ENCODE measurements at places on chromosomes 5 and 9.

- no peak for DNase-seq
Observed at GRCh38 chr5:118392491-118392890, 595.9 kb downstream of the DTWD2 start.

DNA sequence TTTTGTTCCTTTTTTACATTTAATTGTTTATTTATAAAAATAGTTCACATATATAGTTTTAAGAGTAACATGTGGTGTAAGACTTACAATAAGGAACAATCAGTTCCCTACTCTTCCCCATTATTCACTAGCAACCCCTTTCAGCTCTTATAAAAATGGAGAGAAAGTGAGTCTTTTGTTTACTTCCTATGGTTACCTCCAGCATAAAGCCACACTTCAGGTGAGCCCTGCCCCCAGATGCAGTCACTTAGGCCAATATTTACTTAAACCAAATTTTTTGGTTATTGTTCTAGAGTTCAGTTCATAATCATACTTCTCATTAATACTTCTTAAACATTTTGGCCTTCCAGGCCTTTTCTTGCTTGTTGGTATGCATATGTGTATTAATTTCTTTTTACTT lies 33.7 kb downstream of the UBE2R2 start:
- no peak for DNase-seq

DNA sequence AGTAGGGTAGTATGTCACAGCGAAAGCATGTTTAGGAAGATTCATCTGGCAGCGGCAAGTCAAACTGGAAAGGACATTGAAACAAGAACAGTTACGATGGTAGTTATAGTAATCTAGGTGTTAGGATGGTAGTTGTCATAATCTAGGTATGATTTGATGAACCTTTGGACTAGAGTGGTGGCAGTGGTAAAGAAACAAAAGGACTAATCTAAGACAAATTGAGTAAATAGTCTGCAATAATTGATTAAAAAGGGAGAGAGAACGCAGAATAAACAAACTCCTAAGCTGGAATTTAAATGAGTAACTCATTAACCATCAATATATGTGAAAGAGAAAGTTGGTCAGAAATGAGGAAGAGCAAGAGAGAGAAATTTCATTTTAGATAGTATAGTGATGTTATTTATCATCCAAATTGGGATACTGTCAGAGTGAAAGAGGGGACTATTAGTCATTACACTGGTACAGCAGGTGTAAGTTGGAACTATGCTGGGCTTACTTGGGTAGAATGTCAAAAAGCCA lies 56.8 kb downstream of the MTREX start:
- DNase-seq, result no peak

- DNase-seq, result no peak
Observed at GRCh38 chr5:145859897-145860296, 12.9 kb downstream of the GRXCR2 start.

DNA sequence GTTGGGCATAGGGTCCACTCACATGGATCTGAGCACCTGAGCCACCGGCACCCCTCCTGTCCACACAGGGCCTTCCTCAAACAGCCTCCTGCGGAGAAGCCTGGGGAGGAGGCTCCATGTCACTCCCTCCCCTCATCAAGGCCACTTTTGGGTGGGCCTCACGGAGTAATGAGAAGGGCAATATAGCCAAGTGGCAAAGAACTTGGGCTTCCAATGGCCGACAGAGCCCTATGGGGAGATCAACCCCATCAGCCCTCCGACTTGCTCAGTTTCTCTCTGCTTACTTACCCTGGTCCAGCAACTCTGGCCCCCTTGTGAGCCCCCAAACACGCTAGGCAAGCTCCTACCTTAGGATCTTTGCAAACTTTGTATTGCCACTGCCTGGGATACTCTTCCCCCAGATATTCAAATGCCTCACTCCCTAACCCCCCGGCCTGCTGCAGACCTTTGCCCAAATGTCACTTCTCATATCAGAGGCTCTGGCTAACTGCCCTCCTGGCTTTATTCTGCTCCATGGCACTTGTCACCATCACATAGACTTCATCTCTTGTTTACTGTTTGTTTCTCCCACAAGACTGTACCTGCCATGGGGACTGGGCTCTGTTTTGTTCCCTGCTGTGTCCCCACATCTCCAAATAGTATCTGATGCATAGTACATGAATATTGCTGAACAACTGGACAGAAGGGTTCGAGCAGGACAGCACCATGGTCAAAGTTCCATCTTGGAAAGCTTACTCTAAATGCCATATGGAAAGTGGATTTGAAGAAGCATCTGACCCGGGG lies 220.8 kb downstream of the FSTL4 start:
- DNase-seq, result peak; percentile 35

DNA sequence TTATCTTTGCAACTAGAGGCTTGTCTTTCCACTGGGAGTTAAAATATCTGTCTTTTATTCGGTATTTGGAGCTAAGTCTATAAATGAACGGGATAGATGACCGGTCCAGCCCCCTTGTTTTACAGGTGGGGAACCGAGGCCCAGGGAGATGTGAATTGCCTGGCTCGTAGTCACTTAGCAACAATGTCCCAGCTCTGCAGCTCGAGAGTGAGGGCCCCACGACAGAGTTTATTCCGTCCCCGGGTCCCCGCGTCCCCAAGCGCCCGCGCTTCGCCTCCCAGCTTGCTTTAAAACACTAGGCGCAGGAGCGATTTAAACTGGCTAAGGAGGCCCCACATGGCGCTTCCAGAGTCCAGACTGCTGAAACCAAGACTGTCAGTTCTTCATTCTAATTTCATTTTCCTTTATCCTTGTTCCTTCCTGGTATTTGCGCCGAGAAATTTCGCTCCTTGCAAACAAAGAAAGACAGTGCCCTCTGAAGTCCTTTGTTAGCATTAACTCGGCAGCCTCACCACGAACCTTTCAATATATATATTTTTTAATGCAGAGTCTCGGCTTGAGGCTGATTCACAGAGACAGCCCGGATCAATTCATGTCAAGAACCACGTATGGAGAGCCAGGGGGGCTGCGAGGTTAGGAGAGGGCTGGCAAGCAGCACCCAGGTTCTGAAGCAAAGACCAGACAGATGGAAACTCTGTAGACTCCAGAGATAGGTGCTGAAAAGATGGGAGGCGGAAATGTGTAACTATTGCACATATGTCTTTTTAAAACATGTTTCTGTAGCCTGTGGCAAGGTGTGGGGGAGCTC lies 1.4 kb upstream of the ENC1 start:
- peak; percentile 57 for DNase-seq

GRCh38 chr5:124743602-124744169 lies 2.8 kb downstream of the ZNF608 start:
- no peak for DNase-seq

- no peak for DNase-seq
Observed at GRCh38 chr9:107569174-107569573, 79.6 kb upstream of the KLF4 start.

DNA sequence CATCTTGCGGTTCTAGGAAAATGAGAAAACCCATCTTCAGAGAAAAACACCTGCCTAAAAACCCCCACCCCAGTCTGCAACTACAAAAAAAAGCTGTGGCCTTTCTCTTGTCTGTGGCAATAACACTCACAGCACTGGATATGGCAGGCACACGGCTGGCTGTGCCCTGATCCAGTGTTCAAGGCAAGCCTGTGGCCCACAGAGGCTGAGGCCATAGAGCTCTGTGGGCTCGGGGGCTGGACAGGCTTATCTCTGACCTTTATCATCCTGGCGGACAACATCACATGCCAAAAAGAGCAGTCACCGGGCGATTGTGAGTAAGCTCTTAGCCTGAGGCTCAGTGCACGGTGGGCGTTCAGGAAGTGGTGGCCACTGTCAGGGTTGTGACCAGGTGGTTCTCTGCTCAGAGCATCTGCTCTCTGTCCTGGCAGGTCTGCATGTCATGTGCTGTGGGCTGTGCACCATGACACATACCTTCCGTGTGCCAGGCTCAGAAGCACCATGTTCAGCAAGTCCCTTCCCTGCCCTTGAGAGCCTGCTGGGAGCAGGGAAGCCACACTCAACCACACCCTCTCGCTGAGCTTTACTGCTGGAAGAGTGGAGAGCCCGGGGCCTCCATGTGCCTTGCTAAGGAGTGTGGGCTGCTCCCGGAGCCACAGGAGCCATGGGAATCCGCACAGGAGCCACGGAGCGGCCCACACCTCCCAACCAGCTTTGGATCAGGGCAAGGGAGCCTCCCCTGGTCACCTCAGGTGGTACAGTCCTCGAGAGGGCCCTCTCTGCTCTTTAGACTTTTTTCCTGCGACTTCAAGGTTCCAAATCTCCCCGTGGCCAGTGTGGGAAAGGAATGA lies 34.6 kb upstream of the WDR38 start:
- DNase-seq, result no peak

GRCh38 chr9:4519604-4520003 lies 29.3 kb downstream of the SLC1A1 start:
- DNase-seq, result no peak

DNA sequence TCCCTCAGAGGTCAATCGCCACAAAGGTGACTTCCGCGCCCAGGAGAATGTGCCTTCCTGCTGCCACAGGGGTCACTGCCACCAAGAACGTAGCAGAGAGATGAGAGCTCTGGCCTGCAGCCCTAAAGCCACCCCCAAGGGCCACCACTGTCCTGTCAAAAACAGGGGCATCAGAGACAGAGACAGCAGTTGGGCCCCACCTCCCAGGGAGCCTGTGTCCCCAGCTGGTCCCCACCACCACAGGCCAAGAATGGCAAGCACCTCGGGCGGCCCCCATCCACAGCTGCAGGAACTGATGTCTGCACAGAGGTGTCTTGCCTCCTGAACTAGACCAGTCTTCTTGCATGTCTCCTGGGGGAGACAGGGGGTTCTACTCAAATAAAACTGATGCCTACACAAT lies 5.8 kb downstream of the SPATA31E1 start:
- DNase-seq, result peak; percentile 38

DNA sequence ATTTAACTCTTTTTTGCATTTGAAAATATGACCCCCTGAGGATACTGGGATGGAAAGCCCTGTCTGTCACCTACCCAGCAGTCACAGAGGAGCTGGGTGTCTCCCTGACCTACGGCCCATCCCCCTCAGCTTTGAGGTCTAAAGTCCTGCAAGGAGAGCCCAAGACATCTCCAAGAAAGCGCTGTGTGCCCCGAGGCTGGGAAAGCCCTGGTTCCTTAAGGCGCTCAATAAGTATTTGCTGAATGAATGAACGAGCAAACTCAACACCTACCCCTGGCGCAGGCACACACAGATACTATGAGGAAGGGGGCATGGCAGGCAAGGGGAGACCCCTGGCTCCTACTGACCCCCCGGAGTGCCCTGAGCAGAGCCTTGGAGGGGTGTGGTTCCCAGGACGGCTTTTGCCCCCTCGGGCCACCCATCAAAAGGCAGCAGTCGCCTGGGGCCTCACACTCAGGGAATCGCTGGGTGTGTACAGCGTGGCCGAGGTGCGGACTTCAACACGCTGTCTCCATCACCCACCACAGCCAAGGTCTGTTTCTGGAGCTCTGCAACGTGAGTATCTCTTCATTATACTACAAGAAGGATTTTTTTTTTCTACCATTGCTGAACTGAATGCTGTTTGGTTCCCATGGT lies 211.6 kb downstream of the ERCC6L2 start:
- no peak for DNase-seq

GRCh38 chr5:2901096-2901495 lies 149.6 kb upstream of the IRX2 start:
- no peak for DNase-seq

DNA sequence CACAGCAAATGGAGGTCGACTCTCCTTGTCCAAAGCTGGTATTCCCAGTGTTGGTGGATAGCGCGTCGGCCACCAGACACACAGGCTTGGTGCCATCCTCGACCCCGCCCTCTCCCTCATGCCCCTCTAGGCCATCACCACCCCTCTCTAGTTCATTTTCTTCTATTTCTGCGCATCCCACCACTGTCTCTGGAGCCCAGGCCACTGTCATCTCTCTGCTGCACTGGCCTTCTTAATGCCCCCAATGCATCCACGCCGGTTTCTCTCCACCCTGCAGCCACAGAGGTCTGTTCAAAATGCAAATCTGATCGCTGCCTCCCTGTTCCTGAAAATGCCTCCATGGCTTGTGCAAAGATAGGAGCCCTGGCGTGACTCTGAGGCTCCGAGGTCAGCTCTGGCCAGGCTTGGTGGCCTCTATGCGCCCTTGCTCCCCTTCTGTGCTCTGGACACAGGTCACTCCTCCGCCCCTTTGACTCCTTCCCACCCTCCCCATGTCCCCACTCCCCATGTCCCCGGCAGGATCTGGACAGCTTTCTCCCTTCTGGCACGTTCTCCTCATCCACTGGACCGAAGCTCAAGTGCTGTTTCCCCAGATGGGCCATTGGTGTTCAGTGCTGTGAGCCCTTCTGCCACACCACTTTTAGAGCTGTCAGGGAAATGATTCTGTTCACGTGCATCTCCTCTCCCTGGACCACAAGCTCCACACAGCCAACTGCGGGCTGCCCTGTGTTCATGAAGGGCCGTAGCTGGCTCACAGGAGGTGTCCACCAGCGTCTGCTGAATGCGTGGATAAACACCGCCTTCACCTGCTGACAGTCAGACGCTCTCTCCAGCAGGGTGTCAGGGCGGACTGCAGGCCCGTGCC lies 59.5 kb upstream of the RNF130 start:
- DNase-seq, result peak; percentile 29

Measured in activated CD8-positive, alpha-beta memory T cell treated with anti-CD3 and anti-CD28 coated beads, Interleukin-2, amount 50 U/mL, for 48 hours (primary cell).